ENCODE measurements at places on chromosomes 2 and 18.

DNA sequence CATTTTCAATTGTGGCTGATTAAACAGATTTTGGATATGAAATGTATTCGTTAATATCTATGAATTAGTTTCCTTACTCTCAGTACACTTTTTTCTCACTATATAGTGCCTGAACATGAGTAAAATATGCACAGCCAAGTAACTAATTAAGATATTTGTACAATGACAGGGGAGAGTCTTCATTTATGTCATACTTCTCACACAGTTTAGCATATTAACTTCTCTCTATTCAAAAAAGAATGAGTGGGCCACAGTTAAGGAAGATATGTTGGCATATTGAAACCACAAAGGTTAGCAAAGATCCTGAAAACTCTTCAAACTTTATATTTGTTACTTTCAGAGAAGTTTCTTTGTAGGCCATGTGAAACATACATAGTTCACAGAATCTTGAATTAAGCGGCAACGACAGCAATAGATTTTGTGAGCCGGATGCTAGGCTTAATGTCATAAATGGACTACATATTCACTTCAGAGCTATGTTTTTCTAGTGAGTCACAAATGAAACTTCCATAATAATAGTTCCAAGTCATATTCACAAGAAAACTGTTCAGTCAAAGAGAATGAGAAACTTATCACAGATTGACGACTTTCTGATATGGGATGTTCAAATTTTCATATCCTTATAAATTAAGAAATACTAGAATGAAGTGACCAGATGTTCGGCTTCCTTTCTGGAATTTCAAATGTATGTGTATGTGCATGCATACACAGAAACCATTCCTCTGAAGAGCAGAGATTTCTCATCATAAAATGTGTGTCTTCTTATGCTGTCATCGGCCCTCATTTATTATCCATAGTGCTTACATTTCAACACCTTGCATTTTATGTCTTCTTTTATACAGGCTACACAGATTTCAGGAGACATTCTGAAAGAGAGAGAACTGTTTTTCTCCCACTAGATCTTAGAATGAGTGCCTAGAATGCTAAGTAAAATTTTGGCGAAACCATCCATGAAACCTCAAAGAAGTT, 584.0 kb downstream of the SATB2 start:
- no peak for DNase-seq

- DNase-seq, result no peak
Observed at GRCh38 chr2:19811186-19811585, 90.6 kb downstream of the TTC32 start.

- DNase-seq, result no peak
Observed at GRCh38 chr2:137828624-137829023, 135.6 kb upstream of the HNMT start.

DNA sequence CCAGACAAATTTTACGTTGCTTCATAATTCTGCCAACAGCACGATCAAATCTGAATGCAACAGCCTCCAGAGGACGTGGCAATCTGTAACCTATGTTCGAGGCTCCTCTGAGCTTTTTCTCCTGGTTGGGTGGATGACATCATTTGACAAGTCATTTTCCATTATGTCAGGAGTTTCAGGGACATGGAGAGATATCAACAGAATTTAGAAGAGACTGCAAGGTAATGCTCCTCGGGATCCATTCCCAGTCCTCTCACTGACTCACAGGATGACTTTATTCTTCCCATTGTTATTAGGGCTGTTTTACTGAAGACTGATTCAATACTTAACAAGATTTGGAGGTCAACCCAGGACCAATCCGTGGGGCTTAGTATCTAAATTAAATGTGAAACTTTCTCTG, 72.5 kb upstream of the RNF152 start:
- DNase-seq, result no peak

- peak; percentile 43 for DNase-seq
Observed at GRCh38 chr2:136025057-136025973, 39.9 kb upstream of the DARS1 start.

- DNase-seq, result no peak
Observed at GRCh38 chr2:220646424-220646823, 925.7 kb downstream of the EPHA4 start.

- no peak for DNase-seq
Observed at GRCh38 chr2:64501946-64502345, 22.2 kb upstream of the AFTPH start.

GRCh38 chr18:22488554-22488953, 70.8 kb upstream of the CTAGE1 start:
- no peak for DNase-seq

DNA sequence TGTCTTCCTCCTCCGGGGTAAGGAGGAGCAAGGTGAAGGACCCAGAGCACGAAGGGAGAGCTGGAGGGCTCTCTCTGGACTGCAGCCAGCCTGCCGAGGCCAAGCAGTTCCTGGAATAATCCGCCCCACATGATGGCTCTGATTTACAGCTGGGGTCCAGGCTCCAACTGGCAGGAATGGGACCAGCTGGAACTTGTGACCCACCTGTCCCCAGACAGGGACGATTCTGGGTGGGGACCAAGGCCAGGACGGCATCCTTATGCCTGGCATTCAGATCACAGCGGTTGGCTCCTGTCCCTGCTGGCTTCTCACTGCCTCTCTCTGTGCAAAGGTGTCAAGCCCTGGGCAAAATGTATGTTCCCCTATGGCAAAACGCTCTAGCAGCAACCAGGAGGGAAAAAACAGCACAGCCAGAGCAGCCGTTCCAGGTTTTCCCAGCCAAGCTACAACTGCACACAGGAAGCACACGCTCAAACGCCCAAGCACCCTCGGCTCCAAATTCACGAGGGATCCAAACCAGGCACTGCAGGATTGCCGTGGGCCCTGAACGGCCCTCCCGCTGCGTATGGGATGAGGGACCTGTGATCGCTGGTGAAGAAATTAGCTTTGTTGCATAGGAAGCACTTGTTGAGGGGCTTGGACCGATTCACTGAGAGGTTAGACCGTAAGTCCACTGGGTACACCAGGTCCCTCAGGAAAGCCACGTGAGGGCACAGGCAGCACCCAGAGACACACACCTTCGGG, 35.8 kb downstream of the FAM178B start:
- DNase-seq, result no peak

DNA sequence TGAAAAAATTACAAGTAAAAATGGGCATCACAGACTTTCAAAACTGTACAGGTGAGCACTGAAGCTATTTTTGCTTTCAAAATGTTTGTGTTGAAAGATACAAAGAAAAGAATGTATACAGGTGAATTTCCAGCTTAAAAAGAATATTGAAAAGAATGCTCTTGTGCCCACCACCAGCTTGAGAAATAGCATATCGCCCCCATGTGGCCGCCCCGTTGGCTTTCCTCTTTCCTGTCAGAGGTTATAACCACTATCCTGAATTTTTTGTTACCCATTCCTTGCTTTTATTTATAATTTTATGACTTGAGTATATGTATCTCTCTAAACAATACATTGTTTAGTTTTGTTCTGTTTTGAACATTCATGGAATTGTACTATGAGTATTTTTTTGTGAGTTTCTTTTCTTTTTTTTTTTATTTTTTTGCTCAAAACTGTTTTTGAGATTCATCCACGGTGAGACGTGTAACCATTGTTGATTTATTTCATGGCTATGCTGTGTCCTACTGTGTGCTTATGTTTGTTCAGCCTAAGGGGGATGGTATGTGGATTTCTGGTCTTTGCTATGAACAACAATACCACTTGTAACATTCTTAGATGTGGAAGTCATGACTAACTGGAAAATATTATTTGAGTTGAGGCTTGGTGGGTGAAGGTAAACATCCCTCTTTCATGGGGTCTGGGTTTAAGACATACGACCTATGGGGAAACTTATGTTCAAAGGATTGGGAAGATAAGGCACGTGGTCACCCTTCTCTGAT, 11.6 kb downstream of the TRPM8 start:
- DNase-seq, result peak; percentile 6

DNA sequence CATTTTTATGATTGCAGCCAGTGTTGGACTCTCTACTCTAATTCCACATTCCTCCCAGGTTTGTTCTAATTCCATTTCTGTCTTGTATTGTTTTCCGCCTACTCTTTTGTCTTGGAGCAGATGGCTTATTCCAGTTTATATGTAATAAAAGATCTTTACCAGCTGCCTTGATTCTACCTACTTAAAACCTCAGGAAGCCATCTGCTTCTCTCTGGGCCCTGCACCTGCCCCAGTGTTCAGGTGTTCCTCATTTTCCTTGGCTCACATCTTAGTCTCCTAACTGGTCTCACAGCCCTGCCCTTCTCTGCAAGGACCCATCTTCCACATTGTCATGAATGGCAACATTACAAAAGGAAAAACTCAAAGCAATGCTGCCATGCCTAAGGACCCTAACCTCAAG, 21.0 kb upstream of the IL37 start:
- no peak for DNase-seq

DNA sequence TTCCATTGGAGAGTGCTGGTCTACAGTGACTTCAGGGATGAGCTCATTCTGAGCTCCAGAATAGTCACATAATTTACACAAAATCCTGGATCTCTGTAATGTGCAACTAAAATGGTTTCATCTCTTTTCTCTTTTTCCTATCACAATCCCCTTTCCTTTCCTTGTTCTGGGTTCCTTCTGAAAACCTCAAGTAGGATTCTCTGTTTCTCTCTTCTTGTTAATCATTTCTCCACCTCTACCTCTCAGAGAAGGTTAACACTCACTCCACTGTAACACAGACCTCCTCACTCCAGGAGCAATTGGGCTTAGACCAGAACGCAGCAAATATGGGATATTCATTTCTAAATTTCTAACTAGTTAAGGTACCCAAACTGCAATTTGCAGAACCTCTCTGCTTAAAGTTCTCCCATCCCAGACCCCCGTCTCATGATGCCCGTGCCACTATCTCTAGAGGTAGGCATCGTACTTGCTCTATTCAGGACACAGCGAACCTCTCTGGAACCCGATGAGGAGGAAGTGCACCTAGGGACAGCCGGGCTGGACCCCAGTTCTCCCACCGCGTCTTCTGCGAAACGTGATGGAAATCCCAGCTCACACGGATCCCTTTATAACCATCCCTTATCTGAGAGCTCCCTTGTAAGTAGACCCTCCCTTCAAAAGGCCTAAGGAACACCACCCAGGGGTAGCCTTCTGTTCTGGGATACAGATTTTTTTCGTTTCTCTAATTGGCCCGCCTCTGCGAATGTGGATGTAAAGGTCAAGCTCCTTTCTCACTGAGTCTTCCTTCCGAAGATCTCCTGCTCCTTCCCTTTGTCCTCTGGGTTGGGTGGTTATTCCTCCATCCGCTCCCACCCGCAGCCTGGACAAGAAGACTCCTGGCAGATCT, 1.3 kb downstream of the FOXI3 start:
- no peak for DNase-seq

GRCh38 chr2:170176212-170176611, 1.7 kb upstream of the MYO3B start:
- no peak for DNase-seq

DNA sequence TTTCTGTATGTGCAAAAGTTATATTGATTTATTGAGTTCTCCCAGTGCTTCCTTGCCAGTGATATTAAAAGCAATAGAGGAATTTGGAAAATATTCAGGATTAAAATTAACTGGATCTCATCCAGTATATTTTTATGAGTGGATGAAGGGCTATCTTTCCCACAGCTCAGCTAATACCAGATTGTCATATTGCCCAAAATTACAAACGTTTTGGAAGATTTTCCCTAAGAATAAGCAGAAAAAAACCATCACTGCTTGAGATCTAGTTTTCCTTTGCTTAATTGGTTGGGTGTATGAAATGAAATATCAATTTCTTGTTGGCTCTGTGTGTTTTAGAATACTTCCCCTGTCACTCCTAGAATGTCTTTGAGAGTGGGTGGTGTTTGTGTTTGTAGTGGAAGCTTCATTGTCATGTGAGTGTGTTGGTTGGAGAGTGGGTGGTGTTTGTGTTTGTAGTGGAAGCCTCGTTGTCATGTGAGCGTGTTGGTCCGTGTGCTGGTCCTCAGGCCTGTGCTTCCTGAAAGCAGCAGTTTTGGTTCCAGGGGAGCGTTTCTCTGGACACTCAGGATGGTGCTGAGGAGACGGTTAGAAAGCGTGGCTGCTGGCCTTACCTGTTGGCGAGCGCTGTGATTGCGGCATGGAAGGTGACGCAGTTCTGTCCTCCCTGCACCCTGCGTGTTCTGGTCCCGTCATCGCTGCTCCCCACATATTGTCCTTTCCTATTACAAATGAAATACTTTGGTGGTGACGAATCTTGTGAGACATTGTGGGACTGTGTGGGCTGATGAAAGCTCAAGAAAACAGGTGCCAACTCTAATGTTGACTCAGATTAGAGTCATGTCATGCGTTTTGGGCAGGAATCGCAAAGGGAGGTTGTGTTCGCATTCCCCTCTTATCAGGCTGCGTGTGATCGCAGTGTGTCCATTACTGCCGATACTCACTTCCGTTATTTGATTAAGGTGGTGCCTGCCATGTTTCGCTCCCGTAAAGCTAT, 12.4 kb downstream of the ASB1 start:
- peak; percentile 4 for DNase-seq

- no peak for DNase-seq
Observed at GRCh38 chr2:22282916-22283315, 1102.1 kb upstream of the KLHL29 start.

- DNase-seq, result no peak
Observed at GRCh38 chr2:79835911-79836310, 323.1 kb downstream of the CTNNA2 start.

- DNase-seq, result no peak
Observed at GRCh38 chr18:57023275-57023882, 123.5 kb upstream of the BOD1L2 start.

GRCh38 chr2:218043100-218043499, 26.0 kb upstream of the RUFY4 start:
- DNase-seq, result no peak

DNA sequence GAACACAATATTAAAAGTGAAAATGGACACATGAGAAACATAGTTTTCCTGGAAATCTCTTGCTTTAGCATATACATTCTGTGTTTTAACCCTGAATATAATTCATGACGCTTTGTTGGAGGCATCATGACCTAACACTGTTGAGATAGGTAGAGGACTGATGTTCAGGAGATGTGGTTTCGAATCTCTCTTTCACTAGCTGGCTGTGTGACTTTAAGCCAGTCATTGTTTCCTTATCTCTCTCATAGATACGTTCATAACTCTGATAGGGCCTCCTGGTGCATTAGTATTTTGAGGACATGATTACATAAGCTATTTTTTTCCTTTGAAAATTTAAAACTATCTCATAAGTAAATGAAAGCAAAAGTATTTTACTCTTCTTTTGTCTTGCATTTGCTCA, 179.0 kb upstream of the DTNA start:
- DNase-seq, result no peak

DNA sequence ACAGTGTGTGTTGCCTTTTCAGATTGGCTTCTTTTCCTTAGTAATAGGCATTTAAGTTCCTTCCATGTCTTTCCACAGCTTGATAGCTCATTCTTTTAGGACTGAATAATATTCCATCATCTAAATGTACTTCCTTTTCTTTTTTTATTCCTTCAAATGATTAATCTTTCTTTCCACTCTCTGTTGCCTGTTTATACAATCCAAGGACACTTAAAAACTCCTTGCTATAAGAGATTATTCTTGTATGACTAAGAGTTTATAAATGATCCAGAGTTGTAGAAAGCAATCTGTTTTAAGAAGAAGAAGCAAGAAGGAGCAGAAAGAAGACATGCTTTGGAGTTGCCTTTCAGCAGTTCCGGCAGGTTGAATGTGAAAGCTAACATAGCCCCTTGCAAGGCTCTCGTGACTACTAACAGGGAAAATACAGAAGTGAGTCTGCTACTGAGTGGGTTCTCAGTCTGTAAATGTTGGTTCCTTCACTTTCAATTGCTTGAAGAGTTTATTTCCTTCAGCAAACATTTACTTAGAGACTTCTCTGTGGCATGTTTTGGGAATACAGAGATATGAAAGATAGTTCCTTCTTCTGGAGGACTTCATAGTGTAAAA, 123.0 kb downstream of the PMAIP1 start:
- no peak for DNase-seq

GRCh38 chr2:232925821-232926156, 55.7 kb downstream of the SNORC start:
- DNase-seq, result no peak

Measured in CD4-positive, alpha-beta T cell treated with Interleukin-1 beta for 1 hour (primary cell).